ENCODE measurements at places on chromosomes 7 and 10.

GRCh38 chr7:29030781-29031275 lies 72.7 kb upstream of the TRIL start:
- DNase-seq: no peak

DNA sequence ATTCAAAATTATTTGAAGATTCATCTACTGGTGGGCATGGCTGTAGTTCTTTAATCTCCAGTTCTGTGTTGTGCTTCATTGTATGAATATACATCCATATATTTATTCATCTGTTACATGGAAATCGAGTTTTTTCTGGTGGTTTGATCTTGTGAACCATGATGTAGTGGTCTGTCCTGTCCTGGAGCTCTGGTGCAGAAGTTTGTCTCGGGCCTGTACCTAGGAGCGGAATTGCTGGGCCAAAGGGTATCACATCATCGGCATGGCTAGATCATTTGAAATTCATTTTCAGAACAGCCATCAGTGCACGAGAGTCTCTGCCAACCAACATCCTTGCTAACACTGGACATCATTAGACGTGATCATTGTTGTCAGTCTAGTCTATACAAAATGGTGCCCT lies 107.0 kb downstream of the ELFN1 start:
- no peak for DNase-seq

DNA sequence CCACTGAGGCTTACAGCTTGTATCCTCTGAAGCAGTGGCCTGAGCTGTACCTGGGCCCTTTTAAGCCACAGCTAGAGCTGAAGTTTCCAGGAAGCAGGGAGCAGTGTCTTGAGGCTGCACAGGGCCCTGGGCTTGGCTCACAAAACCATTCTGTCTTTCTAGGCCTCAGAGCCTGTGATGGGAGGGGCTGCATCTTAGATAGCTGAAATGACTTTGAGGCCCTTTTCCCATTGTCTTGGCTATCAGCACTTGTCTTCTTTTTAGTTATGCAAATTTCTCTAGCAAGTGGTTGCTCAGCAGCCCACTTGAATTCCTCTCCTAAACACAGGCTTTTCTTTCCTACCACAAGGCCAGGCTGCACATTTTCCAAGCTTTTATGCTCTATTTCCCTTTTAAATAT lies 864.2 kb downstream of the REEP3 start:
- no peak for DNase-seq

DNA sequence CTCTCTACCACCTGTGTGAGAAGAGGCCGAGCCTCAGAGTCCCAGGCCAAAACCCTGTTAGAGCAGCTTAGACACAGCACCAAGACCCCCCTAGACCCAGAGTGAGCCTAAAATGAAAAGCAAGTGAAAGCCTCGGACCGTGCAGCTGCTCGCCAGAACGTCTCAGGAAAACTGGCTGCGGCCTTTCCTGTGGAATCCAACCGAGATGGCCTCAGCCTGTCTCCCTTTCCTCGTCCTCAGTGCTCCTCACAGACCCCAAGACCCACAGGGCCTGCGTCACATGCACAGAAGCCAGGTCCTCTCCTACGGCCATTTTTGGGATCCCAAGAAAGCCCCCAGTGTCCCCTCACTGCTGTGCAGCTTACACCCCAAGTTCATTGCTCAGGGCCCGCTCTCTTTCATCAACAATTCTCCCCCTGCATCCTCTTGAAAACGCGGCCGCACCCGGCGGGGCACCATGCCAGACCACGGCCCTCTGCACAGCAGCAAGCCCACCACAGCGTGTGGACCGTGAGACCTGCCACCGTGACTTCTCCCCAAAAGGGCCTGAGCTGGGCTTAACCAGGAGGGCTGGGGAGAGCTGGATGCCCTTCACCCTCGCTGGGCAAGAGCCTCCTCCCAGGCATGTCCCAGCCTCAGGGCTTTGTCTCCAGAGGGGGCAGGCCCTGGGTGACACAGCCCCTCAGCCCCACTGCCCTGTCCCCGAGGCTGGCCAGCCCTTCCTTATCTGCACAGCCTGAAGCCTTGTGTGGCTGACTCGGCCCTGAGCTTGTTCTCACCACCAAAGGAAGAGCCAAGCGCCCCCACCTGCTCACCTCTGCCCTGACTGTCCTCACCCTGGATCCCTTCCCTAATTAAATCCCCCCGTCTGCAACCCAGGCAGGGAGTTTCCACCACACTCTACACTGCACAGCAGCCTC lies 142.9 kb downstream of the PTPRN2 start:
- no peak for DNase-seq

DNA sequence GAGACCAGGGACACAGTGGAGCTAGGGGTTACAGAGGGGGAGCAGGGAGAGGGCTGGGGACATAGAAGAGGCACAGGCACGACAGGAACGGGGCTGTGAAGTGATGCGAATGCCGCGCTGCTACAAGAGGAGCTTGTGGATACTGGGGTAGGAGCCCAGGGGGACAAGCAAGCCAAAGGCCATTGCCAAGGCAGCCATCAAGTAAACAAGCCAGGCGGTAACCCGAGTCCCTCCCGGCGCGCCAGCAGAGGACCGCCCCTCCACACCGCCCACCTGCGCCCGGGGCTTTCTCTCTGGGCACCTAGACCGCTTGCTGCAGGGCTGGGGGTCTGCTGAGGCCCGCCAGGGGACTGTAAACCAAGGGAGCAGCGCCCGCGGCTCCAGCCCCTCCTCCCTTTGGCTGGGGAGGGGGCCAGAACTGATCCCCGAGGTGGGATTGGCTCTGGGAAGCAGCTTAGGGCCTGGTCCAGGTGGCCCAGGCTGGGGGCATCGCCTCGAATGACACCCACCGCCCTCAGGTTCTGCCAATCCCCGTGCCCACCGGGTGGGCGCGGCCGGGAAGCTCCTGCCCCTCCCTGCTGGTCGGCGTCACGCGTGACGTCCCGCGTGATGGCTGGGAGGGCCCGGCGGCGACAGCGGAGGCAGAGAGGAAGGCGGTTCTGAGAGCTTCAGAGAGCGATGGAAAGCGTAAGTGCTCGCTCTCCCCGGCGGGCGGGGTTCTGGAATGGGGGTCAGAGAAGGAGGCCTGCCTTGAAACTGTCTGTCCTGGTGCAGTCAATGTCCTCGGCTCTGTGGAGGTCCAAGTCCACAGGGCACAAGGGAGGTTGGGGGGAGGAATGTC lies 982 bp downstream of the SFXN3 start:
- DNase-seq: peak; percentile 51

DNA sequence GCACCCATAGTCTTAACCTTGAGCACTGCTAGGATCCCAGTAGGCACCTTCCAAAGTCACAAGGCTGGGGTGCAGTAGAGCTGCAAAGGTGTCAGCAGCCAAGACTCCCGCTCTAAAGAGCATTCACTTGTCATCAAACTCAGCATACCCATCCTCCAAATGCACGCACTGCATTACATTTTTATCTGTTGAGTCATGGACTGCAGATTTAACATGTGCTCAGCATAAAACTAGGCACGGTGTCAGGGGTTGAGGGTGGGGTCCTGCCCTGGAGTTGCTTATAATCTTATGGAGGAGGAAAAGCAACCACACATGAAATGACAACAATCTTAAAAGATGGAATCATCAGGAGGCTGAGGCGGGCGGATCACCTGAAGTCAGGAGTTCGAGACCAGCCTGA lies 102.6 kb downstream of the PARP12 start:
- no peak for DNase-seq

DNA sequence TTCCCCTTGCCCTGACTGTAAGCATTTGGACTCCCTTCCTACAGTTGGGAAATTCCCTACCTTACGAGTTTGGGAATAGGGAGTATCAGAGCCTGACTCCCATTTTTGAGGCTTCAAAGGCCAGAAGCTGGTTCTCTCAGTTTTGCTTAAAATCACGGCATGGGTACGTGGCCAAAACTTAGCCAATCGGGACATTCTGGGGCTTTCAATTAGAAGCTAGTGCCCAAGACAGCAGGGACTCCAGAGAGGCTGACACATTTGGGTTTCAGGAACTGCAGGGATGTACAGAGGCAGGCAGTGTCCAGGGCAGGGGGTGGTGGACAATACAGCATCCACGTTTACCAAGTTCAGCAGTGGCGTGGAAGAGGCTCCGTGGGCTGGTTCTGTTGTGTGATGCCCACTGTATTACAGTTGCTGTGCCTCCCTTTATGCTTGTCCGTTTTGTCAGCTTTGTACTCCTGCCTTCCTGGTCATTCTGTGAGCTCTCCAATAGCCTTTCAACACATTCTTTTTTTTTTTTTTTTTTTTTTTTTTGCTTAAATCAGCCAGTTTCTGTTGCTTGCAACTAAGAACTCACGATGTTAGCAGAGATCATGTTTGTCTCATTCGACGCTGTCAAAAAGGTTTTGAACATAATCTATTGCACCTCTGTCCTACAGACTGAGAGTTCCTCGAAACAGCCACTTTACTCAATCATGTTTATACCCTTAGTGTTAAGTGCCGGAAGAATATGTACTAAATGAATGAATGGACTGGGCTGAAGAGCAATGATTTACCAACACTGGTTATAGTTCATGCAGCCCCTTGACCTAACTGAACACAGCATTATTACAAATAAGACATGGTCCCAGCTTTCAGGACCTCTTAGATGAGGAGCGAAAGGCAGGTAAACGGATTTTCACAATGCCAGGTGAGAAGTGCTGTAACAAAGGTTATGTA lies 1.1 kb downstream of the GGCT start:
- DNase-seq: no peak

- DNase-seq: no peak
These were observed 131.5 kb upstream of the C1QL3 start for GRCh38 chr10:16653224-16653623.

- peak; percentile 53 for DNase-seq
These were observed 78.0 kb downstream of the MKI67 start for GRCh38 chr10:128047991-128048818.

- no peak for DNase-seq
These were observed 2.3 kb downstream of the FBXO24 start for GRCh38 chr7:100588438-100588837.

- no peak for DNase-seq
These were observed 21.0 kb downstream of the AHR start for GRCh38 chr7:17319164-17320101.

DNA sequence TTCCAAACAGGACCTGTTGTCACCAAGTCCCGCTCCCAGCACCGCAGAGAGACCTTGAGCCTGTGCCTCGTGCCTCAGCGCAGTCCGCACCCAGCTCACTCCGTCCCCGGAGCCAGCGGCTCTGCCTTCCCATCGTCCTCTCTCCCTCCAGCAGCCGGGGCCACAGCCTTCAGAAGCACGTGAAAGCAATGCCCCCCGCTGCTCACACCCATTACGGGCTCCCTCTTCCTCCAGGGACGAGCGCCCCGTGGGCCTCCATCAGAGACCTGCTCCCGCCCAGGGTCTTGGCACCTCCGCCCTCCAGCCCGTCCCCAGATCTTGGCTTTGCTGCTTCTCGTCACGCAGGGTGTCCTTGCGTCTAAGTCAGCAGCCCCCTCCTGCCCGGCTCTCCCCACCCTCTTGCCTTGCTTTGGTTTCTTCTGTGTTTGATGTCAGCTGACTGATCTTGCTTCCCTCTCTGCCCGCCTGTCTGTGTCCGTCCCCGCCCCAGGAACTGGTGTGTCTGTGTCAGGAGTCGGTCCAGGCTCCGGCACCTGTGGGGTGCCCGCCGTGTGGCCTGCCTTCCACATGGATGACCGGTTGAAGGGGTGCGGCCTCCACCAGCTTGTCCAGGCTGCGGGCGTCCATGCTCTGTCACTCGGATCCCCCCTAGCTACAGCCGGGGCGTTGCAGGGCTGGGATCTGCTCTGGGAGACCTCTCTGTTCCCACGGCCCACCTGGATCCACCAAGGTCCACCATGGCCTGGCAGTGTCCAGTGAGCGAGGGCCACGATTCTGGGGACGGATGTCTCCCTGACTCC lies 61.9 kb downstream of the FOXL3 start:
- no peak for DNase-seq

DNA sequence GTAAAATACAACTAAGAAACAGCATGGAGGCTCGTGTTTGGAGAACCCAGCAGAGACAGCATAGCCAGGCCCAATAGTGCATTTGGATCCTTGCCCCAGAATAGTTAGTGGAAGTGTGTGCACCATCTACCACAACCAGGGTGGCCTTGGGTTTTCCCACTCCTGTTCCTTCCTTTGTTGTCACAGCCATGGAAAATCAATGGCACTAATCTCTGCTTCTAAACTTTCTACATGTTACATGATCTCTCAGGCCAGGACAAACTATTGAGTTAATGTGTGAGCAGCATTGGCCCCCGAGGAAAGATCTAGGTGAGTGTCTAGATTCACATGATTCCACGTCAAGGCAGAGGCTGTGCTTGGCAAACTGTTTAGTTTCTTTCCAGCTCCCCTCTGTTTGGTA lies 2.0 kb downstream of the CYP3A7 start:
- DNase-seq: no peak

DNA sequence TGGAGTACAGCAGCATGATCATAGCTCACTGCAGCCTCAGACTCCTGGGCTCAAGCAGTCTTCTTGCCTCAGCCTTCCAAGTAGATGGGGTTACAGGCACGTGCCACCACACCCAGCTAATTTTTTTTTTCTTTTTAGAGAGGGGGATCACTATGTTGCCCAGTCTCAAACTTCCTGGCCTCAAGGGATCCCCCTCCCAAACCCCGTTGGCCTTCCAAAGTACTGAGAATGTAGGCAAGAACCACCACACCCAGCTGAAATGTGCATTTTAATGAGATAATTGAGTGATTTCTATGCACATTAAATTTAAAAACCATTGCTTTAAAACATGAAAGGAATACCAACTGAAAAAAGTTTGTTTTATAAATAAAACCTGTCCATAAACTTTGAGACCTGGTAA lies 25.6 kb downstream of the MARCHF5 start:
- DNase-seq: no peak

DNA sequence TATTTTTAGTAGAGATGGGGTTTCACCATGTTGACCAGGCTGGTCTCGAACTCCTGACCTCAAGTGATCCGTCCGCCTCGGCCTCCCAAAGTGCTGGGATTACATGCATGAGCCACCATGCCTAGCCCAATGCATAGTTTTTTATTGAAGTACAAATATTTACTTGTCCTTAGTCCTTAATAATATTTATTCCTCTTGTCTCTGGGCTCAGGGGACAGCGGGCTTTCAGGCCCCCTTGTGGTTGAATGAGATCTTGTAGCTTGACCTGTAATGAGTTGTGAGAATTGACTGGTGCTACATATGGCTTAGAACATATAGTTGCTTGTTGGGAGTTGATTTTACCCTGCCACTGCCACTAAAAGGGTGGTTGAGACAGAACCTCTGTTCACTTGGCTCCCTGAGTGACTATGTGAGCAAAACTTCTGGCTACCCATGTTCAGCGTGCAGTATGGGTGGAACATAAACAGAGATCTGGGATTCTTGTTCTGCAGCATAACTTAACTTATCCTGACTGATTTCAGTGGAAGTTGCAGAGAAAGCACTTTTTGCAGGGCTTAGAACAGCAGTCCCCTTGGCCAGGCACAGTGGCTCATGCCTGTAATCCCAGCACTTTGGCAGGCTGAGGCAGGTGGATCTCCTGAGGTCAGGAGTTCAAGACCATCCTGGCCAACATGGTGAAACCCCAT lies 14.9 kb downstream of the CCL26 start:
- no peak for DNase-seq

Measured in Jurkat, Clone E6-1 (cell line).